ENCODE measurements at places on chromosomes 4 and X.
A peak's percentile ranks its signal among the peaks of the same experiment; 100 is the strongest.

DNA sequence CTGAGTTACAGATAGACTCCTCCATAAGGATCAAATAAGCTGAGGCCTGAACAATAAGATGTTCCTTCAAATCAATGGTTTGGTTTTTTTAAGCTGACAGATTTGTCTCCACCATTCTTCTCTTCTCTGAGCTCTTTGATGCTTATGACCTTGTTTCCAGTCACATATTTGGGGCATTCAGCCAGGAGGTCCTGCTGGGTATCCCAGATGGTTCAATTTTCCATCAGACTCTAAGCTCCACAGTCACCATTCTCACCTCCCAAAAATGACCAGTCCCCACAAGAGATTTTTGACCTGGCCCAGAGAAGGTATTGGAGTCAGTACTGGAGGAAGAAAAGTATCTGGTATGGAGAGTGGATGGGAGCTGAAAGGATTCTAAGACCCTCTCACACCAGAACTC is 74.6 kb upstream of the FRMPD3 start:
- DNase-seq, result no peak

- no peak for DNase-seq
These were observed 155.4 kb downstream of the AFAP1 start for GRCh38 chr4:7784131-7784870.

DNA sequence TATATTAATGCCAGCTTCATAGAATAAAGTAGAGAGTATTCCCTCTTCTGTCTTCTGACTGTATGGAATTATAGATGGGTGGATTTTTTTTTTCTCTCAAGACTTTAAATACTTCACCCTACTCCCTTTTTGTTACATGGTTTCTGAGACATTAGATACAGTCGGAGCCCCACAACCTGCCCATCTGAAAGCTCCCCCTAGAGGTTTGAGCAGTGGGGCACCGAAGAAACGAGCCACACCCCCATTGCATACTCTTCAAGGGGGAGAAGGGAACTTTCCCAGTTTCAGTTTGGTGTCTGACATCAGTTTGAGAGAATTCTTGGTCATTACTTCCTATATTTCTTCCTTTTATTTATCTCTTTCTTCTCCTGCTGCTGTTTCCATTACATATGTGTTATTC is 437.6 kb upstream of the AGA start:
- DNase-seq, result no peak

GRCh38 chr4:53315300-53315699 is 50.6 kb downstream of the SCFD2 start:
- DNase-seq, result no peak

DNA sequence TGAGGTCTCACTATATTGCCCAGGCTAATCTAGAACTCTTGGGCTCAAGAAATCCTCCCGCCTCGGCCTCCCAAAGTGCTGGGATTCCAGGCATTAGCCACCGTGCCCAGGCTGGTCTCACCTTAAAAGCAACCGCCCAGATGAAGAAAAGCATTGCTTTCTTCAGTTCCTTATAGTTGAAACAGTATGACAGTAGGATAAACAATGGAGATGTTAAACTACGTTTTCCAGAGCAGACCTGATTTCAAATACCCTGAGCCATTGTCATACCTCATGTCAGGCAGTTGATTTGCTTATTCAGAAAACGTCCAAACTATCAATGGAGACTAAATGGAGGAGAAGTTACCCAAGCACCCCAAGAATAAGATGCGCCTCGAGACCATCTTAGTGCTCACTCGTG is 26.3 kb upstream of the TMEM131L start:
- no peak for DNase-seq

GRCh38 chr4:182896421-182896820 is 20.8 kb downstream of the DCTD start:
- DNase-seq, result no peak

DNA sequence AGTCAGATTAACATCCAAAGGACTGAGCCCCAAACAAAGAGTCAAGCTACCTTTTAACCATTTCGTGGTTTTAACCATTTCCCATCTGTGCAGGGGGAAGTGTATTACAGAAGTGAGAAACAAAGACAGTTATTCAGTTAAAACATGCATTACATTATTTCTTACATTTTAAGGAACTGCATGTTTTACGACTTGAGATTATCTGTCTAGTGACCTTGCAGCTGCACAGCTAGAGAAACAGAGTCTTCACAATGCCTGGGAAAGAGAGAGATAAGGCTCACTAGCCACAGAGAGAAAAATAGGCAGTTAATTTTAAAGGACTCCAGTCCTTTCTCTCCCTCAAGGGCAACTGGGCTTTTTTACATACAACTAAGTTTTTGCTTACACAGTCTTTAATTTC is 48.7 kb upstream of the KLHL4 start:
- DNase-seq, result no peak

- no peak for DNase-seq
These were observed 114.5 kb upstream of the GUCY1A1 start for GRCh38 chr4:155552180-155552579.

GRCh38 chr4:39032218-39033085 is at the start of gene TMEM156:
TSS of gene TMEM156 (minus strand) at chr4:39032409. CDS start at chr4:39032313, 96 bp downstream.
- DNase-seq, result peak; percentile 38

DNA sequence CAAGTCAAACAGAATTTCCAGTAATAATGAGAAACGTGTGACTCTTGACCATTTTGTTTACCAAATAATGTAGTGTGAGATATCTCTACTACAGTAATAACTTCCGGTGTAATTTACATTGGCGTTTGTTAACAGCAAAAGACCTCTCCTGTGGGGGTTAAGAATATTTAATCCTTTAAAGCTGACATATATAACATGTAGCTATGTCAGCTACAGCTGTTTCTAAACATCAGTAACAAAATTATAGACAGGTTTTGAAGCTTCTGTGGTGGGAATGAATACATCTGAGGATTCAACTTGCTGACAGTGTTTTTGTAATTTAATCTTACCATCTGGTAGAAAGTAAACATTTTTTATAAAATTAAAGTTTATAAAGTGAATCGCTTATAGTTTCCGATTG is 73.6 kb upstream of the TENM3 start:
- no peak for DNase-seq

GRCh38 chr4:8194306-8195242 is 4.5 kb upstream of the SH3TC1 start:
- no peak for DNase-seq

DNA sequence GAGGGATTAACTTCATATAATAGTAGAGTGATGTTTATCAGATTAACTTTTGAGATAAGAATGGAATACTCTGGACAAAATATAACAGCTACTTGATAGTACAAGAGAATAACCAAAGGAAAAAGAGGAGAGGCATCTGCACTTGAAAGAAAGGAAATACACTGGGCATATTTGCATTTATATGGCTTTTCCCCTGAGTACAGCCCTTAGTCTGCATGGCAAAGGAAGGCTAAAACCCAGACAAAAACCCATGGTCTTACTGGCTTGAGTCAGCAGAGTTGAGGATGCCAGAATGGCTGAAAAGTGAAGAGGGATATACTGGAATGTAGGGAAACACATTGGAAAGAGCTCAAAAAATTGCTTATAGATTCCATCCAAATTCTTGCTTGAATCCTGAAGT is 101.6 kb downstream of the COL4A5 start:
- DNase-seq, result no peak

- no peak for DNase-seq
These were observed 76.9 kb downstream of the PJA1 start for GRCh38 chrX:69088171-69088938.

GRCh38 chr4:112403101-112403945 is 106.2 kb downstream of the ALPK1 start:
- DNase-seq, result no peak

DNA sequence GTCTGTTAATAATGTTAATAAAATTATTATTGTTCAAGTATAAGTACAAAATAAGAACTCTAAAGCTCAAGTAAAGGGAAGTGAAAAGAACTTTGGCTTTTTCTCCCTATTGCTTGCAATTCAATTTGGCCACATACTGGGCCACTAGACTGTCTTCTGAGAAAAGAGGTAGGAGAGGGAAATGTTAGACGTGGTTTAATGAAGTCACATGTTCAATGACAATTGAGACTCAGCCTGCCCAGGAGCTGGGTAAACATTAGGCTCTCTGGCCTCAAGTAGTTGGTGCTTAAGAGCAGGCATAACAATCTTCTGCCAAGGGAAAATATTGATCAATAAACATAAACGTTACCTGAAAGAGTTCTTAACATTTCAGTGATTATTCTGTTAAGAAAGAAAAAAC is 15.1 kb upstream of the PRSS12 start:
- no peak for DNase-seq

DNA sequence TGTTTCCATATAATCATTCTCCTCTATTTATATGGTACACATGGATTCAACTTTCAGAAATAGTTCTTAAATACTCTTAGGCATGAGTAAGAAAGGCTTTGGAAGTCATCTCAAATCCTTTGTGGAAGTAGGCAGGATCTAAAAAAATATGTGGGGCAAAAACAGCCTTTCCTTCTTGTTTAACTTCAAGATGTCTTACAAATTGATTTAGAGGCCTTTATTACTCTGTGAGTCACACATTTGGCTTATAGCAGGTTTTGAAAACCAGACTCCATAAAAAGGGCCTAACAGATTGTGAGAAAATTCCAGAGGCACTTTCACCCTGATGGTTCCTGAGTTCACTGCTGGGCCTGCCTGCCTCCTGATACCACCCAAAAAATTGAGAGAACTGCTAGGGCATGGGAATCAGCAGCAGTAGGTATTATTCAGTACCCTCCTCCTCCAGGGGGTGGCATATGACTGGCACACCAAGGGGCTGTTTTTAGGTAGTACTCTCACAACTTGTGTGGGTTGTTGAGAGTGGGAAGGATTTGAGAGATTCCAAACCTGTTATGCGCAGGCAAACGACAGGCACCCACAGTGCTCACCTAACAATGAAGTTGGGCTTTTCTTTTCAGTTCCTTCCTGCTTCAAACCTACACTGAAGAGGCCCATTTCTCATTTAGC is 162.7 kb upstream of the MBNL3 start:
- DNase-seq, result no peak

DNA sequence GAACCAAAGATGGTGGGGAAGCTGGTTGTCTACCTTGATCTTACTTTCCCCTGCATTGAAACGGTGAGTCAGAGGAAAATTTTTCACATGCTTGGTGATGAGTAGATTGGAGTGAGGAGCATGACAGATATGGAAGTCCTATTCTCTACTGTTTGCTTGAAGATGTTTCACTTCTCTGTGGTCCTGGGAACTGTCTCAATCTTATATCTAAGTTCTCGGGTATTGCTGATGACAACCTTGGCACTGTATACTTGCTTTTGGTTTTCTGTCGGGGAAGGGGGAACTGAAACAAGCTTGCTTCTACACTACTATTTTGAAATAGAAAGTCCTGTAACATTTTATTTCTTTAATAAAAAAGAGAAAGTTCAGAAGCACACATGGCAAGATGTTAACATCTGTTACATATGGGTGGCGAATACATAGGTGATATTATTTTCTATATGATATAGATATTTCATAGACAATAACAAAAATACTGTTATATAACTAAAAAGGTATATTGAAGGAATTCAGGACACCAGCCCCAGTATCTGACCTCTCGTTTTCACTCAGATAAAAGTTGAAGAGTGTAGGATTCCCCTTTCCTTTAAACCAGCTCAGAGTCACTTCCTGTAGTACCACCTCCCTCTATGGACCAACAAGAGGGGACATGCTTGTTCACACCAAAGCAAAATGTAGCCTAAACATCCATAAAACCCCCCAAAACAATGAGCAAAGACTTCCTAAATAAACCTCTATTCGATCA is 88.8 kb downstream of the FMR1NB start:
- DNase-seq, result no peak

DNA sequence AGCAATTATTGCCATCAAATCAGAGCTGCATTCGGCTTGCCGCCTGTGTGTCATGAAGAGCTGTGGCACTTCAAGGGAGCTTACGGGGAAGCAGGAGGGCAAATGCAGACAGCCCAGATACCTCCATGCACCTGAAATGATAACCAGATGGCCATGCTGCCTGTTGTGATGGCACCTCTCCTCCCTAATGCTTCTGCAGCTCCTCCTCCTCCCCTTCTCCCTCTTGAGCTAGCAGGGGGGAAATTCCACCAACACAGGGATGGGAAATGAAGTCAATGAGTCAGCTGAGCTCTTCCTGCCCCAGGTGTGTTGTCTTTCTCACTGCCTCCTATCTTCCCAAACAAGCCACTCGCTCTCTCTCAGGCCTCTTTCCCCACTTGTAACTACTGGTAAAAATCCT is 565.0 kb downstream of the BCOR start:
- DNase-seq, result no peak

DNA sequence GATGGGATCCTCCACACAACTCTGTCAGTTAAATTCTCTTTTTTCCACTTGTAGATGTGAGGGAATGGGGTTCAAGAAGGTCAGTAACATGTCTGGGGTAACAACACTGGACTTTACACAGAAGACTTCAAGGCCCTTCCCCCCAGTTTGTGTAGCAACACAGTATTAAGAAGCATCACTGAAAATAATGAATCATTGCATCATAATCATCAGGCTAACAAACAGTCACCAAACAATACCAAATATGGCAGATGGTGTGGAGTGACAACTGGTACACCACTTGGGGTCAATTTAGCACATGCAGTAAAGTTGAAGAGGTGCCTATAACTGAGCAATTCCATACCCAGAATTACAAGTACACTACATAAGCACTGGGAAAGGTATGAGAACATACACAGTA is 38.6 kb downstream of the BOD1L1 start:
- no peak for DNase-seq

- no peak for DNase-seq
These were observed 144.3 kb downstream of the NWD2 start for GRCh38 chr4:37388681-37389365.

GRCh38 chr4:149045731-149046130 is 603.5 kb upstream of the NR3C2 start:
- no peak for DNase-seq

GRCh38 chr4:136861091-136861490 is 671.2 kb downstream of the PCDH18 start:
- DNase-seq, result no peak

DNA sequence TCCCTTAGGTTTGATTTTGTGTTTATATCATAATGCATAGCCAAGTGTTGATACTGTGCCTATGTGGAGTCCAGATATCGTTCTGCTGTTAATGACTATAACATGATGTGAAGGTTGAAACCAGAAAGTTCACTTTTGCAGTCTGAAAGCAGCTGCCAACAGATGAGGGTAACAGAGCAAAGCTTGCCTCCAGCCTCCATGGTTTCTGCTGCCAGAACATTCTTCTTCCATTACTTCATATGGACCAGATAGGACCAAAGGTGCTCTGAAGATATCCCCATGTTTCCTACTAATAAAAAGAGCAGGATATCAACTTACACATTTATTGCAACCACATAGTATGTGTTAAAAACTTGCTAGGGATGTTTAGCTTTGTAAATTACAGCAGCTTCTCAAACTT is 394.1 kb downstream of the SPRY1 start:
- no peak for DNase-seq

- no peak for DNase-seq
These were observed 265.3 kb downstream of the BANK1 start for GRCh38 chr4:102055805-102056204.

GRCh38 chrX:3990569-3990968 is 277.1 kb upstream of the PRKX start:
- no peak for DNase-seq

DNA sequence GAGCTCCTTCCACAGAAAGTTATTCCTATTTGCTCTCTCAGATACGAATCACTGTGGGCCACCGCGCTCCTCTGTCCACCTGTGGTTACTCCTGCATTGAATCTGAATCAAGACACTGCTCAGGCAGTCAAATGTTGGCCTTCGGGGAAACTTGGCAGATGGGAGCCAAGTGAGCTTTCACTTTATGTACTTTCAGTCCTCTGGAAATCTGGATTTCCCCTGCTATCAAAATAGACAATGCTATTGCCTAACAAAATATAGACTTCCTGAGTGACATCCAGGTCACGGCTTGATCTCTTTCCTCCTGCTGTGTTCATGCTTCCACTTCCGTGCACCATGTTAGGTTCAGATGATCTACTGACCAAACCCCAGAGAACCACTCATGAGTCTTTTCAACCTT is 43.8 kb downstream of the FHL1 start:
- no peak for DNase-seq
